ENCODE measurements at places on chromosomes 4 and X.

DNA sequence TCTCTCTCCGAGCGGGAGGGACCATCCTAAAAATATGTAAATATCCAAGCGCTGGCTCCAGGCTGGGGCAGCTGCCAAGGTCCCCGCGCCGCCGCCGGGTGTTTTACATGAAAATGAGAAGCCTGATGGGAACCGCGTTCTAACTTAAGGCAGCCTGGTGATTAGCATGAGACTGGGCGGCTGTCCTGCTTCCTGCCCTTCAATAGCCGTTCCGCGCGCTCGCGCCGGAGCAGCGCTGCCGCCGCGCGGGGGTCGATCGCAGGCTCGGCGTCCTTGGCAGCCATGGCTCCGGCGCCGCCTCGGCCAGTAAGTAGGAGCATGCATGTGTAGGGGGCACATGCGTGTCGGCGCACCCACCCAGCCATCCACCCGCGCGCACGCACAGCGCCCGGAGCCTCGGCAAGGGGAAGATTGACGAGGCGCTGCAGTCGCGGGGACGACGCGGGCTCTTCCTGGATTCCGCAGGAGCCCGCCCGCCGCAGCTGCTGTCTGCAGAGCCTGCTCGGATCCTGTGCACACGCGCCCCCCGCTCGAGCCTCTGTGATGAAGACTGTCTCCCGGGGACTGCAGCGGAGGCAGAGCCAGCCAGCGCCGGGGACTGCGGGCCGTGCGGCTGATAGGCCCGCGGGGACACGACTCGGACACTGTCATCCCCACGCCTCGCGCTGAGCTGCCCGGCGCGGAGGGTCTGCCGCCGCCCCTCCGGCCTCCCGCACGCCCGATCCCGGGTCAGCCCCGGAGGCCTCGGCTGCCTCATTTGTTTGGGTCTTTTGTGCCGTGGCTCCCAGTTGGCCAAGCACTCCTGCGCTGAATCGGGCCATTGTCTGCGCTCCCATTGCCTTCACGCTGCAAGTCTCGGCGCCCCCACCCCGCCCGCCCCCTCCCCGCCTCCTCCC is 734 bp downstream of the STOX2 start:
- ATAC-seq: no peak

DNA sequence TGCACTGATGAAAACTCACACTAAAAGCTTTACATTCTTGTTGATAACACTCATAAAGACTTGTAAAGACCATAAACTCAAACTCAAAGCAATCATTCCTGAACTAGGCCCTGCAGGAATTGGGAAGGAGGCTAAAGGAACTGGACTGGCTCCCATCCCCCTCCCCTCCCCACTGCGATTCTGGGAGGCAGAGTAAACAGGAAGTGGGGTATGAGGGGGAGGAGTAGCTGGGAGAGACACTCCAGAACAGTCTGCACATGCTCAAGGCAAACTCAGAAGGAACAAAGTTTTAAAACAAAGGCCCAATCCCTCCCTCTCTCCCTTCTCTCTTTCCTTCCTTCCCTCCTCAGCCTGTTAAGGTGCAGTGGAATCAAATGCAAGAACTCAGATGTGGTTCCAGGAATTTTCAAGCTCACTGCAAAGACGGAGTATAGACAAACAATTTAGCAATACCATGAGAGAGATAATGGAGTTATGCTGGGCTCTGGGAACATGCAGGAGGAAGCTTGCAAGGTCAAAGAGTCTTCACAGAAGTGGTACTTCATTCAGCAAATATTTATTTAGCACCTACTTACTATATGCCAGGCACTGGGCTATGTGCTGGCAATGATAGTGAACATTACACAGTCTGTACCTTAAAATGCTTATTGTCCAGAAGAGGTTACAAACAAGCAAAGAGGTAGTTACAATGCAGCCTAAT is 15.9 kb downstream of the MID1IP1 start:
- peak; percentile 53 for ATAC-seq

GRCh38 chr4:95214408-95214807 is 334.4 kb downstream of the UNC5C start:
- ATAC-seq: no peak

DNA sequence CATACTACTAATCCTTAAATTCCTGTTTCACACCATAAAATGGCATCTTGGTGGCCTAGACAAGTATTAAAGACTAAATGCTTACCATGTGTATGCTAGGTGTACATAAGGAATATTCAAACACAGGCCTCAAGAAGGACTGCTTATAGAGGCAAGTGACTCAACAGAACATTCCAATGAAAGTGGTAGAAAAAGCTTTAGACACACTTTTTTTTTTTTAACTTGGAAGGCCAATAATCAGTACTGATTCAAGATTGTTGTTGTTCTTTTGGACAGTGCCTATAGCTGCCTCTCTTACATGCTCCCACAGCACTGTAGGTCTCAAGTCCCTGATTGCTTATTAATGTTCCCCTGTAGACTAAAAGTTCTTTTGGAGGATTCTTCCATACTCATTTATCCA is 77.6 kb downstream of the FBXL5 start:
- no peak for ATAC-seq

DNA sequence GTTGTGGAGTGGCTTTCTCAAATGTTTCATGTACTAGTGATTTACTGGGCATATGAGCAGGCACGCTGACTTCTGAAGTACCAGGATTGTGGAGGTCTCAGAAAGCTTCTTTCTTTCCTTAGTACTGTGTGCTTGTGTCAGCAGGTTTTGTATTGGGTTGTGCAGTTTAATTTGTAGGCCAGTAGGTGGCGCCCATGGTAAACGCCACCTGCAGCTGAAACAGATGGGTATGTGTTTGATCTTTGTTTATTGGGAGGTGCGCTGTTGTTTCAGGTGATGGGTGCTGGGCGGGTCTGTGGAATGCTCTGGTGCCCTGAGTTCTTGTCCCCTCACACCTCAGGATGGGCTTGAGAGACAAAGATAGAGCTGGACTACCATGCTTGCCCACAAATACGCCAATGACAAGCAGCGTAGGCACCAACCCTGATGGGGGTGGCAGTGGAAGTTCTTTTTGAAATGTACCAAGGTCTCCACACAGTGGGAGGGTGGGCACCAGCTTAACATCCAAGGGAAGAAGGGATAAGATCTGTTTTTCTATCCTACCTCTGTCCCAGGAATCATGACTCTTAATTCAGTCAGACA is 141.5 kb downstream of the RPS6KA6 start:
- no peak for ATAC-seq

GRCh38 chr4:161650812-161651211 is 513.0 kb downstream of the FSTL5 start:
- no peak for ATAC-seq

DNA sequence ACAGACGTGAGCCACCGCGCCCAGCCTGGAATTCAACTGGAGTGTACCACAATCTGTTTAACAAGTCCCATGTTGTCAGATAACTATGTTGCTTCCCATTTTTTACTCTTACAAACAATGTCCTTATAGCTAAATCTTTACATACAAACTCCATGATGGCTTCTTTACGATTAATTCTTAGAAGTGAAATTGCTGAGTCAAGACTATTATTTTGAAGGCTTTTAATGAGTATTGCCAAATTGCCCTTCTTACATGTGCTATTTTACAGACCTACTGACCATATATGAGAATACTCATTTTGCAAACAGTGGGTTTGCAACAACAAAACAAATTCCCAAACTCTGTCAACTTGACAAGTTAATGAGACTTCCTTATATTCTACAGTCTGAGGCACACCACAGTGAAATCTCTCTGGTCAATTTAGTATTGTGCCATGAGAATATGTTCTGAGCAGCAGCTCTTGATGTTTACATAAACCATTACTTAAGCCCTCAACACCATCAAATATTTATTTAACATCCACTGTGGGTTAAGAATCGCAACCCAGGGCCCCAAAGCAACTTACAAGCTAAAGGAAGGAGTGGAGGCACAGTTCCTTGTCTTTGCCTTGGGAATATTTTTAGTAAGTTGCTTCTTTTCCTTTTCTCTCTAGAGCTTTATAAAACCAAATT is 128.5 kb downstream of the SPRY1 start:
- ATAC-seq: no peak

GRCh38 chr4:140333523-140333922 is 39.9 kb upstream of the SCOC start:
- ATAC-seq: no peak

- no peak for ATAC-seq
Observed at GRCh38 chr4:145583191-145584055, 35.8 kb upstream of the MMAA start.

Measured in activated T-helper 17 cell treated with anti-CD3 and anti-CD28 coated beads, Interleukin-2, amount 50 U/mL, for 72 hours (primary cell).